Smooth muscle cell of the brain vasculature (primary cell): ENCODE measurements at places on chromosomes 6 and 20.

GRCh38 chr6:166162599-166163342 lies 4.9 kb downstream of the TBXT start:
- no peak for DNase-seq

GRCh38 chr20:1087311-1087905 lies 31.0 kb upstream of the PSMF1 start:
- DNase-seq: no peak

DNA sequence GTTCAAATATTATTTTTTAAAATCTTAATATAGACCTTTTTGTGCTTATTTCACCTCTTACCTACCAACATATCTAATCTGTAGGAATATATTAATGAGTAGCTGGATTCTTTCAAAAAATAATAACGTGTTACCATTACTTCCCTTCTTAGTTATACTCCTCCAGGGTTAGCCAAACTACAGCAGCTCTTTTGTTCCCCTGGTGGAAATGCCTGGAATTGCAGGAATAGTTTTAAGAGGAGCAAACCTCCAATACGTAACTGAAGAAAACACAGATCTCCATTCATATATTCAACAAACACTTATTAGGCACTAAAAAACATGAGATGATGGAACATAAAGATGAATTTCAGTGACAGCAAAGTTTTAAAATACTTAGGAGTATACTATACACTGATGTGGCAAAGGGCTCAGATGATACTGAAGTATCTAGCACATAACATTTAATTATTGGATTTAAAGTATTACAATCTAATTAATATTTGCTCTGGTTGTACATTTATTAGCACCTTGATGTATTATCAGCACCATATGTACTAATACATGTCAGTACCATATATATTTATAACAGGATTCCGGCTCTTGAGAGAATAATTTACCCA lies 78.3 kb downstream of the TBX18 start:
- no peak for DNase-seq

GRCh38 chr6:166626177-166627032 lies 646 bp downstream of the RPS6KA2 start:
- no peak for DNase-seq

- no peak for DNase-seq
Measured at GRCh38 chr6:122806291-122806690, 17.2 kb downstream of the SMPDL3A start.

DNA sequence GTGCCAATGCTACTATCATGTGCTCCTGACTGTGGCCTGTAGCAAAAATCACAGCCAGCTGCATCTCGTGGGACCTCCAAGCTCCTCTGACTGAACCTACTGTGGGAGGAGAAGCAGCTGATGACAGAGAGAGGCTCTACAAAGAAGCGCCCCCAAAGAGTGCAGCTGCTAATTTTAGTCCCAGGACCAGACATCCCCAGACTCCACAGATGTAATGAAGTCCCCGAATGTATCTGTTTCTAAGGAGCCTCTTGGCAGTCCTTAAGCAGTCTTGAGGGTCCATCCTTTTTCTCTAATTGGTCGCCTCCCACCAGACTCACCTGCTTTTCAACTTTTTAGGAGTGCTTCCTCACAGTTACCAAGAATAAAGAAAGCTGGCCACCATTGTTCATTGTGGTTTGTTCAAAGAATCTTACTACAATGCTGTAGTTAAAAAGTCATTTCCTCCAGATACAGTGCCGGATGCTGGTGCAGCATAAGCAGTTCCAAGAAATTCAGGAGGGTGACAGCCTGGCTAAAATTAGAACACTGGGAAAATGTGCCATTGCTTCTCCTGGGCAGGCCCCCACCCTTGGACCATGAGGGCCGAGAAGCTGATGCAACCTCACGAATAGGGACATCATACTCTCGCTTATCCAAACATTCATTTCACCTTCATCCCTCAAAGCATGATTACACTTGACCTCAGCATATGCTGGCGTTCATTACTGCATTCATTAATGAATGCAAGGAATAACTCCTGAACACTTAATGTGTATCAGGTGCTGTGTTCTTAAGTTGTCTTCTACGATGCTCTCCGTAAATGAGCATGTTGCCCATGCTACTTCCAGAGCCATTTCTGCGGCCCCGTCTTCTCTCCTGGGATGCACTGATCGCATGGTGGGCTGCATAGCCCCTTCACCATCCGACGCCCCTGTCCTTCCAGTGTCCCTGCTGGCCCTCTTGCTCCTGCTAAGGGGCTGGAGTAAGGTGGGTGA lies 66.4 kb downstream of the LY86 start:
- DNase-seq: no peak

- DNase-seq: no peak
Measured at GRCh38 chr6:119277052-119277451, 72.5 kb downstream of the MAN1A1 start.

GRCh38 chr6:17988422-17988944 lies 1.0 kb upstream of the KIF13A start:
- no peak for DNase-seq
